ENCODE measurements at places on chromosomes 3 and 15. TPM values are rescaled to one million over a fixed set of nuclear protein-coding genes. Genes with fewer than 3 reads are reported as not detected.

The SPINK8 gene
- not detected for total RNA-seq

The CLDN16 gene
- not detected for total RNA-seq

The CCR8 gene
- total RNA-seq, result not detected

The C3orf33 gene
- total RNA-seq, result 1.4 TPM

The ARPIN gene
- 10.7 TPM for total RNA-seq

The CCR1 gene
- total RNA-seq, result not detected

The ADAMTS7 gene
- 8.1 TPM for total RNA-seq

The TMPRSS7 gene
- total RNA-seq, result not detected

The MYZAP gene
- total RNA-seq, result 45.7 TPM

The PARP14 gene
- total RNA-seq, result 64.2 TPM

The NEK10 gene
- total RNA-seq, result 1.9 TPM

The SLCO3A1 gene
- total RNA-seq, result 1.8 TPM

The TM4SF4 gene
- total RNA-seq, result not detected

The SLC28A1 gene
- total RNA-seq, result under 0.01 TPM

The NUP210 gene
- 2.3 TPM for total RNA-seq

The C15orf39 gene
- total RNA-seq, result 4.5 TPM

The BLOC1S6 gene
- total RNA-seq, result 67.4 TPM

Measured in dermis microvascular lymphatic vessel endothelial cell (primary cell).